ENCODE measurements at places on chromosomes 3 and 15. TPM values are rescaled to one million over a fixed set of nuclear protein-coding genes. Genes with fewer than 3 reads are reported as not detected.

PIGZ gene
- 0.54 TPM for total RNA-seq

DNAH12 gene
- total RNA-seq, result 0.23 TPM

GOLGA8G gene
- total RNA-seq, result not detected

FBXL22 gene
- total RNA-seq, result 0.34 TPM

SLC7A14 gene
- 0.23 TPM for total RNA-seq

SNTN gene
- total RNA-seq, result not detected

ANKRD63 gene
- not detected for total RNA-seq

SST gene
- total RNA-seq, result 0.77 TPM

C3orf70 gene
- total RNA-seq, result 5.7 TPM

ADCY5 gene
- total RNA-seq, result 1.2 TPM

SLC28A1 gene
- not detected for total RNA-seq

KCNMB3 gene
- total RNA-seq, result 1.7 TPM

CALML4 gene
- total RNA-seq, result 0.26 TPM

GABRR3 gene
- total RNA-seq, result not detected

TOPAZ1 gene
- total RNA-seq, result not detected

All from astrocyte (in vitro differentiated cells and primary cell).